ENCODE measurements at places on chromosomes 16 and 17.

- no peak for DNase-seq
Measured at GRCh38 chr16:14139872-14140271, 68.8 kb downstream of the MRTFB start.

DNA sequence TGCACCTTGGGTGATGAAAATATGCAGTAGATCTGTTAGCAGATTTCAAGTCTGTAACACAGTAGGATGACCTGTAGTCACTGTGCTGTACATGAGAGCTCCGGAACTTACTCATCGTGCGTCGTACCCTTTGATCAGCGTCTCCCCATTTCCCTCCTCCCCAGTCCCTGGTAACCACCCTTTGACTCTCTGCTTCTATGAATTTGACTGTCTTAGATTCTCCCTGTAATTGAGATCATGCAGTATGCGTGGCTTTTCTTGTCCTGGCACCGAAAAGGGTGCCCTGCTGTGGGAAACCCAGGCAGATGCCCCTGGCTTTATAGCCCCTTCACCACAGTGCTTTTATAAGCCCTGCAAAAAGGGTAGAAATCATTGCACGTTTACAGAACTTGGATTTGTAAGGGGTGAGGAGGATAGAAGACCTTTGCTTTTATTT lies 20.5 kb downstream of the CLEC16A start:
- DNase-seq: peak; percentile 60

DNA sequence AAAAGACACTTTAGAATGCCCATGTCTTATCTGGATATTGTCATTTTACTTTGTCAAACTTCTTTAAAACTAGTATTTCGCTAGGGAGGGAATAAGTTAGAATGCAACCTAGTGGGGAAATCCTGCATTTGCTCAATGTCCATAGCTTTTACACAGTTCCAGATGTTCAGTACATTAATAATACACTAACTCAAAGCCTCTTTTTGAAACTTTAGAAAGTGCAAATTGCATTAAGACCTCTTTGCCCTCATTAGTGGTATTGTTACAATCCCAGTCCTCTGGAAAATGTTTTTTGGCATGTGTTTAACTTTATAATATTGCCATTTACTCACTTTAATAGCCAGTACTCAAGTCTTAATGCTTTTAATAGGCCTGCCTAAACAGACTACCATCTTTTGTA lies 106.8 kb downstream of the BRIP1 start:
- DNase-seq: no peak

DNA sequence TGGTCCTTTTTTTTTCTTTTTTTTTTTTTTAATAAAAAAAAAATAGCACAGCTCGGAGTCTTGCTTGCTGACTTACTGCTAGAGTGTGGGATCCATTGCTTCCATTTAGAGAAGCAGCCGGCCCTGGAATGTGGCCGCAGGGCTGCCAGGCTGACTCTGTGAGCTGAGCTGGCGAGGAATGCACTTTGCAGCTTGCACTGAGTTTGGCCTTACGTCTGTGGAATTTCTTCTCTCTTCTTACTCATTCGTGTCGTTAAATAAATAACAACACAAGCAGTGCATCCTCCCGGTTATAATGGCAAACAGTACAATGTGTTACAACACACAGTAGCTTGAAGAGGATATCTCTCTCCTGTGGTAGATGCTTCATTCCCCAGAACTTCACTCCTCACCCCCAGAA lies 69.2 kb downstream of the PRKCB start:
- DNase-seq: no peak

- DNase-seq: no peak
Measured at GRCh38 chr17:29238133-29238850, 8.4 kb upstream of the CRYBA1 start.

DNA sequence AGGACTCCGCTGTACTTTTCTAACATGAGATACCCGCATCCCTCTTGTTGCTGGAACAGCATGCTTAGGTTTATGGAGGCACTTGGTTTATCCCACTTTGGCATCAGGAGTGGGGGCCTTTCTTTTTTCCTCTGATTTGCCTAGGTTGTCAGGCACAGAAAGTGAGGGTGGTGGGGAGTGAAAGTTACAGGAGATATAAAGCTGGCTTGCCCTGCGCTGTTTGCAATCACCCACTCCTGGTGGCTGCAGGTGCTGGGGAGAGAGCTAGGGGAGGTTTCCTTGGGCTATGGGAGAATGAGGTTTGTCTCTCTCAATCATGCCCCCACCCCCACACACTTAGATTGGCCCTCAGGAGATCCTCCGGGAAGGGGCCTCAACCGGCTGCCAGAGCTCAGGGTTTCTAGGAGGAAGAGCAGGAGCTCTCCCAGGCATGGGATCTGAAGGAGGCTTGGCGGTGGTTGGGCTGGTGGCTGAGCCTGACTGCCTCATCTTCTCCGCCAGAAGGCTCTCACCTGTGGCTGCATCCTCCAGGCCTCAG lies 1.4 kb downstream of the WSCD1 start:
- no peak for DNase-seq

GRCh38 chr16:81445143-81445961 lies 744 bp downstream of the CMIP start:
- peak; percentile 40 for DNase-seq

- DNase-seq: no peak
Measured at GRCh38 chr17:62860962-62861873, 53.1 kb upstream of the MARCHF10 start.

DNA sequence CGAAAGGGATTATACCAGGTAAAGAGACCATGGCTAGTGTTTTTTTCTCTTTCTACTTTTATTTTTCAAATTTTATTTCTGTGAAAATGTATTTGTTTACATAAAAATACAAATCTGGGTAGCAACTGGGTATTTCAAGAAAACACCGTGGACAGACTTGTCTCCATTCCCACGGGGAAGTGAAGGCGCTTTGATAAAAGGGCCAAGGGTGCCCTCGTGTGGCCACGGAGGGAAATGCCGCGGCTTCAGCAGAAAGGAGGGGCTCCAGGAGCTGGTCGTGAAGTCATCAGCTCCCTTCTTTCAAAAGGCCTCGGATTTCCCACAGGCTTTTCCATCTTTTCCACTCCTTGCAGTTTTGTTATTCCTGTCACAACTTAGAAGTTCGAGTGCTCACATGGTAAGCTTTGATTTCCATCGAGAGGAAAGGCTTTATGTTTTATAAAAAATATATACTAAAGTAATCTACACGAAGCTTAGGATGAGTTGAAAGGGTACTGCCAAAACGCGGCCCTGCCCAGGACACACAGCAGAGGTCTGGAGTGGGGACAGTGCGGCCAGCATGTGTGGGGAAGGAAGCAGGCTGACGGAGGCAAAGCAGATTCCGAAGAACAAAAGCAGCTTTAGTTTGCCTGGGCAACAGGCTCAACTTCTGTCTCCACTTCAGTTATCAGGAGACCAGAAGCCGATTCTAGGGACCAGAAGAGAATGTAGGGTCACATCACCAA lies 15.3 kb upstream of the MNT start:
- peak; percentile 90 for DNase-seq

DNA sequence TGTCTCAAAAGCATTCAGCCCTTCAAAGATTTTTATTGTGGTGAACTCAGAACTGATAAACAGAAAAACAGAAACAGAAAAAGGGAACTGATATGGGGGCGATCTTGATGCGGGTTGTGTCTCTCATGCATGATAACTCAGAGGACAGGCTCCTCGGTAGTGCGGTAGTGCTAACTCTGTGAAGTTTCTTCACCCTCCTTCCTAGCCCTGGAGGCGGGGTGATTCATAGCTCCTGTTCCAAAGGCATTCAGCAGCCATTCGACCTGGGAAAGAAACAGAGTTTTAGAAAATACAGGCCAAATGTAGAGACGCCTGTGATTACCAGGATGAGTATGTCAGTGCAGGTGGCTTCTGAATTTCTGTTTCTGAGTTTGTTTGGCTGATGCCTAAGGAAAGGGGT lies 5.5 kb upstream of the MAF start:
- DNase-seq: no peak

DNA sequence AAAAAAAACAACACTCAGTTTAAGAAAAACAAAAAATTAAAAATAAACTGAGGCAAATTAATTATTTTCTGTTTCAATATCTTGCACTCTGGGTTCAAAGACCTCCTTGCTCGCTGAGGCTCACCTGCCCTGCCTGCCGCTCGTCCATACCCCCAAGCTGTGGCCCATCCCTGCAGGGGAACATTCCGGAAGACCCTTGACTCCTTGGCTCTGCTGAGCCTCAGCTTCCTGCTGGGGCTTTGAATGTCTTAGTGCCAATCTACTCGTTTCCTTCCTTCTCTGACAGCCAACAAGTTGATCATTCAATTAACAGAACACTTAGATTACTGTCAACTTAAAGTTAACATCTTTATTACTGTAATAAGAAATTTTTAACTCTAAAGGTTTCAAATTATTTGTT lies 24.3 kb downstream of the G6PC1 start:
- no peak for DNase-seq

DNA sequence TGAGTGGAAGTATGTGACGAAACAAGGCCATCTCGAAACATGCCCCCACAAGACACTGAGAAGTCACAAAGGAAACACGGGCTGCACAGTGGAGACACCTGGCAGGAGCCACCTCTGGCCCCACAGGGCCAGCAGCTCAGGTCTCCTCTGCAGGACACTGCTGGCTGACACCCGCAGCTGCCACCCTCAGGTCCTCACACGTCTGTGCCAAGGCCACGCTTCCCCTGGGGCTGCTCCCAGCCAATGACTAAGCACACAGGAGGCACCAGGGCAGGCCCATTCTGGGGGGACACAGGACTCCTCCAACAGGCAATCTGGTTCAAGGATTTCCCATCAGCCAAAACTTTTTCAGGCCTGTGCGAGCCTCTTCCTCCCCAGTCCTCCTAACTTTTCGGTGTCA lies 36.4 kb downstream of the MBTPS1 start:
- no peak for DNase-seq

DNA sequence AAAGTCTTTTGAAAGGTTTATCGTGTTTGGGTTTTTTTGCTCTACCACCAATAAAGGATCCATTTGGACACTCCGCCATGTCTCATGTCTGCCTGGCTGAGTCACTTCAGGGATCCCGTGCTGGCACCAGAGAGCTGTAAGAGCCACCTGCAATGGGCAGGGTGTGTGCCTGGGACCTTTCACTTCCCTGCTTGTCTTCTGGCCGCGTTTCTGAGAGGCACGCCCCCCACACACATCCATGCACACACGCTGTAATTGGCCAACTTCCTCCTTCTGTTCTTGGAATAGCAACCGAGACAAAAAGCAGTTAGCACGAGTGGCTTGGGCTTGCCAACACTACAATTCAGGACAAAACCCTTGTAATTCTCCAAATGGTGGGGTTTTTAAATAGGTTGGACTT lies 9.8 kb upstream of the SOST start:
- DNase-seq: no peak

DNA sequence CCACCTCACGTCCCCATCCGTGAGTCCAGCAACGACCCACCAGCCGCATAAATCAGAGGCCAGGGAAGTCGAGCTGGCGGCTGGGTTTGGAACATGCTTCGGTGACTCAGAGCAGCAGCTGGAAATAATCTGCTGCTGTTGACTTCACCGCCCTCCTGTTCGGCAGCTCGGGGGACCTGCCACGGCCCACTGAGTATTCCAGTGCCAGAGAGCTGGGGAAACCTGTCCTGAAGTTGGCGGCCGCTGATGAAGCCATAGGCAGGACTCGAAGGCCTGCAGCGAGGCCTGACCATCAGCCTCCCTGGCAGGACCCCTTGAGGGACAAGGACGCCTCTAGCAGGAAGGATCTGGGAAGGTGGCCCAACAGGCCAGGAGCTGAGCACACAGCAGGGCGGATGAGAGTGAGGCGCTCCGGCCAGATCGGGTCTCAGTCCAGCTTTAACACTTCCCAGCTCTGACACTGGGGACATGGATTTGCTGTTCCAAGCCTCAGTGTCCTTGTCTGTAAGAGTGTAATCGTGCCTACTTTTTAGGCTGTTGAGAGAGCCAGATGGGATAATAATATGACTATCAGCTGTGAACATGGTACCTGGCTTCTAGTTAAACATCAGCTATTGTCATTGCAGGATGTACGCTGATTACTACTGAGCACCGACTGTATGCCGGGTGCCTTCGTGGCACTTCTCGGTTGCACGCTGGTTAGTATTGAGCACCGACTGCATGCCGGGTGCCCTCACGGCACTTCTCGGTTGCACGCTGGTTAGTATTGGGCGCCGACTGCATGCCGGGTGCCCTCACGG lies 50.4 kb upstream of the CIBAR2 start:
- DNase-seq: no peak

DNA sequence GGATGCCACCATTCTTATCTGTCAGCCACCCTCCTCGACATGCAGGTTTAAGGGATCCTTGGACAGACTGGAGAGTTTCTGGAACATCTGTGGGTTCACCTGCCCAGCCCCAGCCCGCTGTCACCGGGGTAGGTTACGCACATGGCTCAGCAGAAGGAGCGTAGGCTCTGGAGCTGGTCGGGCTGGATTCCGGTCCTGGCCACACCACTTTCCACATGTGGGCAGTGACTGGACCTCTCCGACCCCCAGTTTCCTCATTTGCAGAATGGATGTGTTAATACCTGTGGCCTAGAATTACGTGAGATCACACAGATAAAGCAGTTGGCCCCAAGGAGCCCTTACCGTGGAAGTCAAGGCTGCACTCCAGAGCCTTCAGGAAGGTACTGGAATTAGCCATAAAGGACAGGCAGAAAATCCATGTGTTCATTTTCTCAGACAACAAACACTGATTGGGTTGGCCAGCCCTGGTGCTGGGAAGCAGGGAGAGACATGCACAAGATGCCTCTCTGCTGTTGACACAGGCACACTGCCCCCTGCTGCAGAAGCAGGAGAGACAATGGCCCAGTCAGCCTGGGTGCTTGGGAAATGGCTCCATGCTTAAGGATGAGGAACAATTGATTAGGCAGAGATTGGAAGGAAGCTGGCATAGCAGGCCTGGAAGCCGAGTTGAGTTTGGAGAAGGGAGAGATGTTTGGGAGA lies 58.8 kb downstream of the SF3B3 start:
- peak; percentile 30 for DNase-seq

DNA sequence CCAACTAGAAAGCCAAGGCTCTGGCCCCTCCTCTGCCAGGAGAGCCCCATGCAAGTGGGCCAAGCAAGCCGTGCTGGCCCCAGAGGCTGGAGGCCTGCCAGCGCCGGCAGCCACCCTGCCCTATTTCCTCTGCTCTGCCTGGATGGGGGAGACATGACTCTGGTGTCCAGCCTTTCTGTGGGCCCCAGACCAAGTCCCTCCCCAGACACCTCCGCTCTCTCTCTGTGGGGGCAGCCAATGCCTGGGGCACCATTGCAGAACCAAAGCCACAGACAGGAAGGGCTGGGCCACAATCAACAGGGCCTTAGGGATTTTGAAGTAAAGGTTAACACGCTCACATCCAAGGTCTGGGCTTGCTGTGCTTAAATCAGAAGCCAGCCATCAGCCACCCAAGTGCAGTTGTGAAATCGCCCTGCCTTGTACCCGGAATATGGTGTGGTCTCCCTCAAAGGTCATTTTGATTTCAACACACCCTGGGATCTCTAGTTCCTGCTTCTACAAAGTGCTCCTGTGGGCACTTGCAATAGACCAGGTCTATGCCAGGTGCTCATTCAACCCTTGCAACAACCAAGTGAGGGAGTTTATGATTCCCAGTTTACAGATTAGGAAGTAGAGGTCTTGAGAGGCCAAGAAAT lies 63.5 kb upstream of the TEX2 start:
- no peak for DNase-seq

- no peak for DNase-seq
Measured at GRCh38 chr17:15883617-15884111, 61.3 kb upstream of the ADORA2B start.

GRCh38 chr17:49146620-49147306 lies 14.2 kb downstream of the B4GALNT2 start:
- DNase-seq: no peak

- DNase-seq: no peak
Measured at GRCh38 chr17:62790564-62790986, 17.5 kb downstream of the MARCHF10 start.

- no peak for DNase-seq
Measured at GRCh38 chr16:54165174-54165911, 121.2 kb downstream of the IRX3 start.

Measured in activated CD4-positive, alpha-beta T cell treated with anti-CD3 and anti-CD28 coated beads, Interleukin-2, amount 50 U/mL, for 48 hours (primary cell).